ENCODE measurements at places on chromosomes 3 and 15.

DNA sequence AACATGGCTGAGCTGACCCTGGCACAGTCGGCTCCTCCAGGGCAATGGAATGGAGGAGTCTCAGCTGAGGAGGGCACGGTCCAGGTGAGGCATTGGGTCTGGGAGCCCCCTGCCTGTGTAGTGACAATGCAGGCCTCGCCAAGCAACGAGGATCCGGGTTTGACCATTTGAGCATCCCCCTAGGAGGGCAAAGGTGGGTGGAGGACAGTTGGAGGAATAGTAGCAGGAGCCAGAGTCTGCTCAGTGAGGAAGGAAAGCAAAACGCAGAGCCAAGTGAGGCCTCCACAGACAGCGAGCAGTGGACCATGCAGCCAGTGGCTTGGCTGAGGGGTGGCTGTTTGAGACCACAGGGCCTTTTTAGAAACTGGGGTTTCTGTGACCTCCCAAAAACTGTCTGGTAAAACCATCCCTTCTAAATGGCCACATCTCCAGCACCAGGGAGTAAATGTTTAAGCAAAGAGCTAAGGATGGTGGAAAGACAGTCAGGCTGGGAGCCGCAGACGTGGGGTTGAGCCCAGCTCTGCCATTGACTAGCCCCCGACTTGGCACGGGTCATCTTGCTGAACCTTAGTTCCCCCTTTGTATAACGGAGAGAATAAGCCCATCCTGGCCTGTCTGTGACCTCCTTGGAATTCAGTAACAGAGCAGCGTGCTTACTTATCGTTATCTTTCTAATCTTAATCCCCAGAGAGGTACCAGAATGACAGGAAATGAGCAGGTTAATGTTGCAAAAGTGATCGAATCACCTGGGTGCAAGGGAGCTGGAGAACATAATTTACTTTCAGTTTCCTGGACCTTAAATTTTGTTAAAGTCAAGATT is 46.8 kb downstream of the CMTM6 start:
- DNase-seq = no peak

GRCh38 chr15:73368301-73369136 is at the start of gene HCN4:
TSS of gene HCN4 (minus strand) at chr15:73368958. CDS start at chr15:73368270, 688 bp downstream.
- no peak for DNase-seq

GRCh38 chr3:142777927-142778326 is 54.1 kb downstream of the TRPC1 start:
- DNase-seq = no peak

DNA sequence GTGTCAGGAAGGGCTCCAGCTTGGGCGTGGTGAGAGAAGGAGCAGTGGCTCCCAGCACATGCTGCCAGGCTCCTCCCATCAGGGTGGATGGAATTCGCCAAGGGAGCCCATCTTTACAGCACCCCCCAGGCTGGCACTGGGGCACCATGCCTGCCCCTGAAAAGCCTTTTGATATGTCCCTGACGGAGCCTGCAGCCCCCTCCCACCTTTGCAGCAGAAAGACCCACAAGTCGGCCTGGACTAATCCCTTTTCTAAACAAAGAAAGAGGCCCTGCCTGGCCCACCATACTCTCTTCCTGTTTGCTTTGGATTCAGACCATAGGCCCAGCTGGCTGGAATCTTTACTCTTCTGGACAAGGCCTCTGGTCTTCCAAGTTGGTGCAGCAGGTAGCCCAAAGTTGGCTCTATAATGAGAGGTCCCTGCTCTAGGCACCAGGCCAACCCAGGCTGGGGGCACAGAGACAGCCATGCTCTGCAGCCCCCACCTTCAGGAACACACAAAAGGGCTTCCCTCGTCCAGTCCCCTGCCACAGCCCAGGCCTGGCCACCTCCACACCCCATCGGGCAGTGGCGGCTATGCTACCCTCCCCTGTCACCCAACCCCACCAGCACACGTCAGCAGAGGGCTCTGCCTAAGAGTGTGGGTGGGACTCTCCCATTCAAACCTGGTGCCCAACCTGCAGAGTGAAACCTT is 5.4 kb downstream of the ANPEP start:
- no peak for DNase-seq

DNA sequence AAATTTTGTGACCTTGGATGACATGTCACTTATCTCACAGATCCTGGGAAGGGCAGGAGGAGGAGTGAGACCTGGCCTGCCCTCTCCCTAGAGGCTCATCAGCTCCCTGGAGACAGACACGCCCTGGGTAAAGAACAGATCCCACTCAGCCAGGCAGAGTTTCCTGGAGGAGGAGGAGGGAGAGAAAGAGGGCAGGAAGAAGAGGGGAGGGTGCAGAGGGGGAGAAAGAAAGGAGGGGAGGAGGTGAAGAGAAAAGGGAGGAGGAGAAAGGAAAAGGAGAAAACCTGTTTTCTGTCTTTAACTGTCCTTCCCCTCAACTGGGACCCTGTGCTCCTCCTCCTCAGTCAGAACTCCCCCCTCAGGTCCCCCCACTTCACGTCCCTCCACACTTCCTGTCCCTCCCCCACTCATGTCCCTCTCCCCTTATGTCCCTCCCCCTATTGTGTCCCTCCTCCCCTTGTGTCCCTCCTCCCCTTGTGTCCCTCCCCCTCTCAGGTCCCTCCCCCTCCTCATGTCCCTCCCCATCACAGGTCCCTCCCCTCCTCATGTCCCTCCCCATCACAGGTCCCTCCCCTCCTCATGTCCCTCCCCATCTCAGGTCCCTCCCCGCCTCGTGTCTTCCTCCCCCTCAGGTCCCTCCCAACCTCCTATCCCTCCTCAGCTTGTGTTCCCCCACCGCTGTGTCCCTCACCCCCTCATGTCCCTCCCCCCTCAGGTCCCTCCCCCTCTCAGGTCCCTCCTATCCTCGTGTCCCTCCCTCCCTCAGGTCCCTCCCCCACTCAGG is 52.3 kb upstream of the CGNL1 start:
- DNase-seq = no peak

GRCh38 chr3:49754536-49754935 is 30.8 kb upstream of the GMPPB start:
- no peak for DNase-seq

DNA sequence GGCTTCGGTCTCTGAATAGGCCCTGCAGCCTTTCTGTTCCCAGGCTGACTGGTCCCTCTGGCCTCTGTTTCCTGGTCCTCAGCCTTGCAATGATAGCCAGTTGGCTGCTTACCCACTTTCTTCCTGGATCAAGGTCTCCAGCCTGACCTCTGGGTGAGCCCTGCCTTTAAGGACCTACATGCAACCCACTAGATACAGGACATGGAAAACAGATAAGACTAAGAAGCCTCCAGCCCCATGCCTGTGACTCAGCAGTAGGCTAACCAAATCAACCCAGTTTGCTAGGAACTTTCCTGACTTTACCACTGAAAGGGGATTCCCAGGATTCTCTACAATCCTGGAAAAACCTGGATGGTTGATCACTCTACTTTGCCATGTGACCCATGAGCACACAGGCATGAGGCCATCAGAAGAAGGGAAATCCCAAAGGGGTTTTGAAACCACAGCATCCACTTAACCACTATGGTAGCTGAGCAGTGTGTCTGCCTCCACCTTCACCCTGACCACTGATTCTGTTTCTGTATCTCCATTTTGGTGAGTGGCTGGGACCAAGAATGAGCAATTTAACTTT is 188.1 kb downstream of the CHST2 start:
- DNase-seq = no peak

DNA sequence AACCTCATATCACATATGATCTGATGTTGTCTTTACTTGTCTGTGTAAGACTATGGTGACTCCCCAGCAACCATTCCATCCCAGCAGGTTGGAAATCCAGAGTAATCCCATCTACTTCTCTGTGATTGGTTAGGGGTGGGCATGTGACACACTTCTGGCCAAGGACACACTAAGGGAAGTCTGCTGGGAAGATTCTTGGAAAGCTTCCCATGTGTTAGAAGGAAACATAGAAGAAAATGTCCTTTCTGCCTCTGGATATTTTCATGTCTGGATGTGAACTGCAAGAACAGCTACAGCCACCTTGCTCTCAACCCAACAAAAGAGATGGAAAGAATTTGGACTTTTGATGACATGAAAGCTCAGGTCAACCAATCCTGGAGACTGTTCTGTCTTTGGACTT is 2.6 kb upstream of the UBE2Q2 start:
- DNase-seq = no peak

- peak; percentile 80 for DNase-seq
Measured at GRCh38 chr15:66841953-66842681, 140.1 kb downstream of the SMAD6 start.

DNA sequence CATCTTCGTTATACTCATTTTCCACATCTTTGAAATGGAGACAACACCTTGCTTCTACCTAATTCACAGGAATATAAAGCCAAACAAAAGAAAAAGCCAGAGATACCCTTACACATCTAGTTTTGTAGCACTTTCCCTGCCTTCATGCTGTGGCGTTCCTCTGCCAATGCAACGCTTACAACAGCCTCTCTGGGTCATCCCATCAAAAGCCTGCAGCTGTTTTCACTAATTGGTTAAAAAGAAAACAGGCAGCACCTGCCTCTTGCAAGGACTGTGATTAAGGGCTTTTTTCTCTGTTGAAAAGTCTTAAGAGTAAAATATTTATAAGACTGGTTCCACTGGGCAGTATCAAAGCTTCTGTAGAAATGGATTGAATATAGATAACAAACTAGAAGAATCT is 120.3 kb downstream of the FMN1 start:
- DNase-seq = no peak

GRCh38 chr15:37032091-37032775 is 68.1 kb downstream of the MEIS2 start:
- DNase-seq = no peak

DNA sequence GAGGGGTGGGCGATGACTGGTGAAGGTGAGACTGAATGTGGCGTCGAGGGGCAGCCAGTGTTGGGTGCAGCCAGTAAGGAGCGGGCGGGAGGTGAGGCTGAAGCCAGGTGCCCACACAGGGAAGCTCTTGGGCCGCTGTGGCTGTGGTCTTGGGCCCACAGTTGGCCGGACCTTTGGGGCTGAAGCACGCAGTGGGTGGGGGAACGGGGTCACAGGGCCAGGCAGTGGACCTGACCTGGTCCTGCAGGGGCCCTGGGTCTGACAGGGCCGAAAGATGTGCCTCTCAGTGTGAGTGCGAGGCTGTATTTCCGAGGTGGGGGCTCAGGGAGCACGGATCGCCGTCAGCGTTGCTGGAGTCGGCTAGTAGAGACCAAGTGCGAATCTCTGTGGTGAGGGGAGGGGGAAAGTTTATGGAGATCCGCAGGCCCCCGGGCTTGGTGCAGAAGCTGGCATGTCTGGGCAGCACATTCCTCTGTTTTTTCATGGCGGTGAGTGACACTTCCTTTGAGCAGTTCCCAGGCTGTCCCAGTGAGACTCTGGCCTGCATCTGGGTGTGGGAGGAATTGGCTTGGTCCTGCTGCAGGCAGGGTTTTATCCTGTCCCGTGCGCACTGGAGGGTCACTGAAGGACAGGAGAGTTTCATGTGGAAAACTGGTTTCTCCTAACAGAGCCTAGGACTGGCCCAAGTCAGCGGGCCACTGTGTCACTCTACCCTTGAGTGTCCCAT is 100.8 kb downstream of the TMEM266 start:
- DNase-seq = no peak

DNA sequence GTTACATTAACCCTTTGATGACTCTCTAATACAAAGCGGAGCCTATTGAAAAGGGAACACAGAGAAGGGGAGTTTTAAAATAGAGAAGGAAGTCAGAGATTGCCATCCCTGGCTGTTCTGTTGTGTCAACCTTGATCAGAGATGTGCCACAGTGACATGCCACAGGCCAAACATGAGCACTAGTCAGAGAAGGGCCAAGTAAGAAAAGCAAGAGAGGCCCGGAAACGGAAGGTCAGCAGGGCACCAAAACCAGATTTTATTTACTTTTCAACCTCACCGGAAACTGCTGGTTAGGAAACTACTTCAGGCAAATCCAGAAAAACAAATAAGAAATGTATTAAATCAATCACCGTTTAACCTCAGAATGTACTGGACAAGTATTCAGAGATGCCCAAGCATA is 171.8 kb downstream of the ALCAM start:
- no peak for DNase-seq

DNA sequence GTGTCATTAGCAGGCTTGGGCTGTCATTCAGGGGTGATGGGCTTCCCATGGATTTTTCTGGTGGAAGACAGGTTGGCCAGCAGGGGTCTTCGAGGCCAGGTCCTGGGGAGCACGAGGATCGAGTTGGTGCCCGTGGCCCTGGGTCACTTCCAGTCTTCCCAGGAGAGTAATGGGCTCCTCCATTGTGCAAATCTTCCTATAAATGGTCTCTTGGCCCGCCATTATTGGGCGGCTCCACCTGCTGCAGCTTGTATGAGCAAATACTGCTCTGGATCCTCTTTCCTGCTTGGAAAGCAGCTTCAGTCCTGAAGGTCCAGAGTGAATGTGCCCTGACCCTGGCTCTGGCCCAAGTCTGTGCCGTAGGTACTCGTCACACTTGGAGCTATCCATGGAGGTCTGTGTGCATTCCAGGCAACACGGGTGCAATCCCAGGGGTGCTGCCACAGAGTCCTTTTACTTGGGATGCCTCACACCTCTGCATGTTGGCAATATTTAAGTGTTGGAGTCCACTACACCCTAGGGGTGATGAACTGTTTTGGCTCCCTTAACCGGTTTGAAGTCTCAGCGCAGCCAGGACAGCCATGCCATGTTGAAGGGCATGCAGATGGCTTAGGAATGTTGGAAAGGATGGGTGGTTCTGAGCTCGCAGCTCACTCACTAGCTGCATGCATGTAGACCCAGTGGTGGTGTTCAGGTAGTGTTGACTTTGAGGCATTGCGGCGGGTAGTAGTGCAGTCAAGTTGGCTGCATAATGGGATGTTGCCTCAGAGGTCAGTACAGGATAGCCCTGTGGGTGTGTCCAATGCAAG is 97.6 kb downstream of the SNRPN start:
- no peak for DNase-seq

DNA sequence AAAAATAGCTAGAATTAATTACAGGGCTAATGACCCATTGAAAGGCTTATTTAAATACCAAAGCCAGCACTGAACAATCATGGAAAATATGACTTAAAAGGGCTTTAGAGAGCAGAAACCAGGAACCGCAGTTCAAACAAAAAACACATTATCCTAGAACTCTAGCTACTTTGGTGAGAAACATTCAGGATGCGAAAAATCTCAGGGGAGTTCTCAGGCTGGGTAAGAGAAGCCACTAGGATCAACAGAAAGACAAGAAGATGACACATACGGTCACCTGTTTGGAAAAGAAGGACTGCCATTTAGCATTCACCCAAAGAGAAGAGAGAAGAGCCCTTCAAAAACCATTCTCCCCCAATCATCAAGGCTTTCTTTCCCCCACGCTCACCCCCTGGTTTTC is 75.6 kb upstream of the ICE2 start:
- no peak for DNase-seq

- DNase-seq = no peak
Measured at GRCh38 chr3:32544894-32545293, 25.8 kb downstream of the DYNC1LI1 start.

GRCh38 chr15:38463893-38464292 is 10.0 kb downstream of the FAM98B start:
- no peak for DNase-seq

DNA sequence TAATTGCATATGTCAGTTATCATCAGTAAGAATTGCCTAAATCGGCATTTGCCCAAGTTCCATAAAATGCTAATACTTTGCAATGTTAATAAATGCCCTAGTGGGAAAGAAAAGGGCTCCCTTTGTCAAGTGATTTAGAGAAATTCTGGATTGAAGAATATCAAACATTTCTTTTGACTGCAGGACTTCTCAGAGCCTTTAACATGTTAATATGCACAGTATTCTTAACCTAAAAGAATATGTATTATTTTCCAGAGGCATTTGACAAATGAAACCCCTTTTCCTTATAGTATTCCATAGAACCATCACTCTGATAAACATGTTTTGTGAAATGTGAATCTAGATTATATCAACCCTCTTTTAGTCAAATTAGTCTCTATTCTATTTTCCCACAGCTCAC is 452.2 kb upstream of the WNT5A start:
- DNase-seq = no peak

- no peak for DNase-seq
Measured at GRCh38 chr3:175729466-175729865, 870.3 kb downstream of the NAALADL2 start.

Measured in left forelimb (tissue), 1 donor.